HepG2 (cell line): ENCODE measurements at places on chromosomes 11 and 22. TPM values are rescaled to one million over a fixed set of nuclear protein-coding genes. Genes with fewer than 3 reads are reported as not detected.
A peak's percentile ranks its signal among the peaks of the same experiment; 100 is the strongest.

C11orf87 gene
- not detected in 2 replicates for total RNA-seq

SMC1B gene
- total RNA-seq, result not detected in 2 replicates

YPEL1 gene
- 0.21 and 0.33 TPM in 2 replicates for total RNA-seq

SLC22A8 gene
- 0.04 TPM in 1 of 2 replicates, not detected in the other for total RNA-seq

MTNR1B gene
- not detected in 2 replicates for total RNA-seq

OR5B17 gene
- not detected in 2 replicates for total RNA-seq

TSSK2 gene
- total RNA-seq, result not detected in 2 replicates

SMTNL1 gene
- total RNA-seq, result not detected in 2 replicates

EFCAB6 gene
- not detected in 2 replicates for total RNA-seq

MALAT1 gene
- 302 and 1,237 TPM in 2 replicates for total RNA-seq

YPEL4 gene
- not detected in 2 replicates for total RNA-seq

GDPD4 gene
- total RNA-seq, result not detected in 2 replicates

DNA sequence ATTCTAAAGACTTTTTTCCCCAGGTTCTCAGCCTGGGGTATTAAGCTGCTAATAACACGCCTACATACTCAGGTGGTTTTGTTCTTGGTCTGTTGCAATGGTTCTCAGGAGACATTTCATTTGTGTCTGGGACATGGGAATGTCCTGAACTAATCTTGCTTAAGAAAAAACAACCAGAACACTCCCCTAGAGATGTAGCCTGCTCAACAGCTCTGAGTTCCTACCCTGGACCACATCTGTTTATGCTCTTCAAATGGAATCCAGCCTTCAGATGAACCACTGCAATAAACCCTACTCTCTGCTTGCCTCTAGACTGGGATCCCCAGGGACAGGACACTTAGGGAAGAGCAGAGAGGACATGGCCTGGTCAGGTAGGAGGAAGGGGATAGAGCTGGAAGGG, 29.9 kb downstream of the RELT start:
- DNase-seq, result no peak

- no peak for DNase-seq
These were observed 120.2 kb upstream of the TBCEL start for GRCh38 chr11:120903686-120904085.

GRCh38 chr11:89203814-89204213, 26.1 kb downstream of the TYR start:
- no peak for DNase-seq

DNA sequence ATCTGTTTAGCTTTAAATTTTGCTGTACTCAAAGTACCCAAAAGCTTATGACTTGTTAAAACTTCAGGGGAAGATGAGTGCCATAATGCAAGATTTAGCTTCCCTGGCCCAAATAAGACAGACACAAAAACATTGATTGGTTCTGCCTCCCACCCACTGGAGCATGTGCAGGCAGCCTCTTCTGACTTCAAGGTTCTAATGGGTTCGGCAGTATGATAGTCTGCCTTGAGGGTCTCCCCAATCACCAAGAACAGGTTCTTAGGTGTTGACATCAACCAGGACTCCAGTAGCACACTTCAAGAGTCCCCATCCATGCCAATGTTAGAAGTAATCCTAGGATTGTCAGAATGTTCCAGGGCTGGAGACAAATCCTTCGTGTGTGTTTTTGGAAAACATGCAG, 12.5 kb downstream of the EIF4G2 start:
- no peak for DNase-seq

DNA sequence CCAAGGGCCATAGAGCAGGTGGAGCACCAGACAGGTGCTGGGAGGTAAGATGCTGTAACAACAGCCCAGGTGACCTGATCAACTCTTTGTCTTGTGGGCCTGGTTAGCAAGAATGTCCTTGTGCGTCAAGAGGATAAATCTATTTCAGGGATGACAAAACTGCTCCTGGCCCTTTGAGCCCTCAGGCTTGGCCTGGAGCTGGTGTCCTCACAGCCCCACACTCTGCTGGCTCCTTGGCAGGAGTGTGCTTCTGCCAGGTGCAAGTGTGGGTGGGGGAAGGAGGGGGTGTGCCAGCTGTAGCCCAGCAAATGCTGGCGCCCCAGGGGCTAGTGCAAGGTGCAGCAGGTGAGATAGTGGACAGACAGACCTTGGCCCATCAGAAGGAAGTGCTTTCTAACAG, 19.5 kb downstream of the AMPD3 start:
- no peak for DNase-seq

GRCh38 chr11:130181295-130182272, 22.0 kb downstream of the ST14 start:
- DNase-seq, result peak; percentile 99

GRCh38 chr11:65110354-65110861, 1.3 kb upstream of the TM7SF2 start:
- DNase-seq, result peak; percentile 68

GRCh38 chr11:19963697-19964387, 196.4 kb downstream of the DBX1 start:
- DNase-seq, result no peak

DNA sequence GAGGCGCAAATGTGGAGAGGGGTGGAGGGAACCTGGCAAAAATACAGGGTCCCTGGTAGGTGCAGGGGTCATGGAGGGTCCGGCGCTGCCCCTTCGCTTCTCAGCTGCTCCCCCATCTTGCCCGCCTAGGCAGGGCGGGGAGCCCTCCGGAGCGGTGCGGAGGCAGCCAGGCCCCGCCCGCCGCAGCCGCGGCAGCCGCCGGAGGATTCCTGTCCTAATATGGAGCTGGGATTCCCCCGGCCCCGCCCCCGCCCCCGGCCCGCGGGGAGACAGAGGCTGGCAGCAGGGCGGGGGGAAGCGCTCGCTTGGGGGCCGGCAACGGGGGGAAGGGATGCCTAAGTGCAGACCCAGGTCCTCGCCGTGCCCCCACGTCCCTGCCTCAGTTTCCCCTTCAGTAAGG, 1.0 kb upstream of the NPAS4 start:
- DNase-seq, result no peak

- no peak for DNase-seq
These were observed 1.0 kb downstream of the PIDD1 start for GRCh38 chr11:803770-804598.

DNA sequence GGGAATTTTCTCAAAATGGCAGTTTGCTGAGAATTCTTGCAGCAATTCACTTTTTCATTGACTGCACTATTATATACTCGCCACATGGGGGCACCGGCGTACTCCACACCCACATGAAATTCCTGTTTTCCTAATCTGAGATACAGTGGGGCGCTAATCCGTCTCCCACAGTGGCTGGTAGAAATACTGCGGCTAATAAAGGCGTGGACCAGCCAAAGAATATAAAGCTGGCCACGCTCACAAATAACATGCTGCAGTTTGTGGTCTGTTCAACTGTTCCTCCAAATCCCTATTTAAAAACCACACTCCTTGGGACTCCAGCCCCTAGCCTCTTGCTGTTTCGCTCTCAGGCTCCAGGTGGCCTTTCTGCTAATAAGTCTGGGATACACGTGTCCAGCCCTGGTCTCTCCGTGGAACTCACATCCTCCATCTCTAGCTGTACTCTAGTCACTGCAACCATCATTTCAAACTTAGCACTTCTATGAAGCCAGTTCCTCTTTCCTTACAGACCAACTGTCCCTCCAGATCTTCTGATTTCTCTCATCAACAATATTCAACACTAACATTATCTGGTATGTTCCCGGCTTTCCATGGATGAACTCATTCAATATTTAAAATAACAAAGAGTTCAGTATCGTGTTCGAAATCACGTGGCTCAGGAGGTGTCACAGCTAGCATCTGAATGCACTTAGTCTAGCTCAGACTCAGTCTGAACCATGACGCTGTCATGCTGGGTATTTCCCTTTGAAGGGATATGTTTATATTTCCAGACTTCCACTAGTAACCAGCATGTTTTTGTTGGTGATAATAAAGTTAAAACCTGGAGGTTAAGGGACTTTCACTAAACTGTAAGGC, 22.0 kb downstream of the TBRG1 start:
- peak; percentile 64 for DNase-seq

GRCh38 chr11:38446336-38446735, 1848.3 kb upstream of the RAG2 start:
- no peak for DNase-seq

GRCh38 chr11:64762277-64762673, 2.5 kb upstream of the PYGM start:
- no peak for DNase-seq

- DNase-seq, result no peak
These were observed 1.0 kb downstream of the MN1 start for GRCh38 chr22:27800250-27801201.

DNA sequence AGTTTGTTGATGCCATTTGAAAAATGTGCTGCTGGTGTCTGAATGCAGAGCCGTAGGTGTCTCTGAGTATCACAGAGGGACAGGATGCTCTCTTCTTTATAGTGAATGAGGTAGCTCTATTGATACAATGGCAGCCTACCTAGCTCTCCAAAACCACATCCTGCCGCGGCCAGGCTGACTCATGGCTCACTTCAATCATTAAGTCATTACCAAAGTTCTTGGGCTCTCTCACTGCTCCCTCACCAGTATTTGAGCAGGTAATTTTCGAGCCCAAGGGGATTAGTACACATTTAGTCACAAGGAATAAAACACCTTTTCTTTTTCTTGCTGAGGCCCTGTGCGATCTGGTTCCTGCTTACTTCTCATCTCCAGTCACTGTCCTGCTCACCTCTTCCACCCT, 509.0 kb upstream of the LARGE1 start:
- DNase-seq, result no peak

GRCh38 chr11:78933350-78933749, 358.7 kb upstream of the NARS2 start:
- DNase-seq, result no peak

GRCh38 chr11:47186076-47186699, at the start of gene PACSIN3:
Gene PACSIN3, minus strand, starts transcription at chr11:47186434. Its CDS starts 3,707 bp downstream, at chr11:47182727.
- peak; percentile 43 for DNase-seq

- DNase-seq, result no peak
These were observed 68.7 kb downstream of the FAM168A start for GRCh38 chr11:73529204-73529530.

GRCh38 chr11:5368502-5369043, 15.0 kb upstream of the OR51M1 start:
- DNase-seq, result no peak

DNA sequence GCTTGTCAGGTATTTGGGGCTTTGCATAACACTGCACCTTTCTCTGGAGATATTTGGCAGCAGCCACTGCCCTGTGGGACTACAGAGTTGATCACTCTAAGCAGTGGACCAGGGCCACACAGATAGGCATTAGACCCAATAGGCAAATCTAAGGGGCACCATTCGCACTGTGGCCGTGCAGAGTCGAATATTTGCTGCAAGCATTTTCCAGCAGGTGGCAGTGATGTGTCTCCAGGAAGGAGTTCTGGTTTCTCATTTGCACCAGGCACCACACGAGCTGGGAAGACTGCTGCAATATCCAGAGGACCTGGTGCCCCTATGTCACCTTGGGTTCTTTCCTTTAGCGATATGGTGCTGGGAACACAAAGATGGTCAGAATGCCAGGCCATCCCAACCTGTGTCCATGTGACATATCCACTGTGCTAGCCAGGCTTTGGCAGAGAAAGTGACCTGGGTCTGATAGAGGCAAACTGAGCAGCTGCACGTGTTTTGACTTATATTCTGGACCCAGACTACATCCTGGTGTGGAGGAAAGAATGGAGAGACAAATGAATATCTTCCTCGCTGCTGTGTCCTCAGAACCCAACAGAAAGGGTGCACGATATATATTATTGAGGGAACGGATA, 318.7 kb downstream of the BUD13 start:
- DNase-seq, result peak; percentile 43

- no peak for DNase-seq
These were observed 2.3 kb downstream of the IL2RB start for GRCh38 chr22:37147186-37147990.

DNA sequence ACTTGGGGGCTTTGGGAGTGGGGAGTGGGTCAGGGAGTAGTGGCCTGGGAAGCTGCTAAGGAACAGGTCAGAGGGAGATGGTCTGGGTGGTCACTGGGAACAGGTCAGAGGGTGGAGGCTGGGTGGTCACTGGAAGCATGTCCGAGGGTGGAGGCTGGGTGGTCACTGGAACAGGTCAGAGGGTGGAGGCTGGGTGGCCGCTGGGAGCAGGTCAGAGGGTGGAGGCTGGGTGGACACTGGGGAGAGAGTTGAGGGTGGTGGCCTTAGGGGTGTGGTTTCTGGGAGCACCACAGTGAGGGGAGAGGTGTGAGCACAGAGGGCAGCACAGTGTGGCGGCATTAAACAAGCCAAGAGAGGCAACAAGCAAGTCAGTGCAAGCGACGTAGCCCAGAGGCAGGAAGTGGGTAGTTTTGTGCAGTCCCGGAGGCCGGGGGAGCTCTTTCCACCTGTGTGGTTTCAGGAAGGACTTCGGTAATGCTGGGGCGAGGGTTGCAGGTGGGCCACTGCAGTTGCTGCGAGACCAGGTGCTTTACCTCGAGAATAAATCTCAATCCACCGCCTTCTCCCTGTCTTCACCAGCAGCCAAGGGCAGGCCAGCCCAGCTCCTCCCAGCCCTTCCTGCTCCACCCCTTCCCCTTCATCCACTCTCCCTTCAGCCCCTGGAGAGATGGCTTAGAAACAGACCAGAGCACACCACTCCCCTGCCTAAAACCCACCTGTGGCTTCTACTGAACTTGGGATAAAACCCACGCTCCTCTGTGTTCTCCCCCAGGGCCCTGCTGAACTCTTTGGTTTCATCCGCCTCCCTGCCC, 3.2 kb upstream of the CACNA1I start:
- DNase-seq, result no peak

DNA sequence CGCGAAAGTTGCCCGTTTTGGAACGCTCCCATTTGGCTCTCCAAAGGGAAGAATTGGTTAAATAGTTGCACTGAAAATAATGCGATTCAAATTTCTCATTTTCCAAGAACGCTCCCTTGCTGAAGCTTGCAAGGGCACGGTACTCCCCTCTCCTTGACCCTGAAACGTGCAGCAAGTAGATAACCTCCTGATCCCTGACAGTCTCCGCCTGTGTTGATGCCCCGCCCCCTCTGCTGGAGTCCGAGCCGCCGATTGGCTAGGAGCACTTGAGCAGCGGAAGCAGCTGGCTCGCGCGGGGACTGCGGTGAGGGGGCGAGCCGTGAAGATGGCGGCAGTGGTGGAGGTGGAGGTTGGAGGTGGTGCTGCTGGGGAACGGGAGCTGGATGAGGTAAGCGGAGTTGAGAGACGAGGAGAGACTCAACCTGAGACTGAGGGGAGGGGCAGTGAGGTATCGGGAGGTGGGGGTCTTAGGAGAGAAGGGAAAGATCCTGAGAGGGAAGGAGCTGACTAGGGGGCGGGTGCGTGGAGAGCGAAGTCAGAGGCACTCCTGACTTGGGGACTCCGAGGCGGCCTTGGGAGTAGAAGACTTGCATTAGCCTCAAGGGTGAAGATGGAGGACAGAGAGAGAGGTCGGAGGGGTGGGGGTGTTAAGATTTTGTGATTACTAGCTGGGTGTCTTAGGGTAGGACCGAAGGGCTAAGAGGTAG, at the start of gene RNF121:
RNF121 (plus strand) TSS at position 310 of the 707 bp plus-strand sequence; CDS start at position 326, 16 bp downstream.
- DNase-seq, result peak; percentile 92
